Sigmoid colon (tissue), 7 donors: ENCODE measurements at places on chromosomes 16 and 17. TPM values are rescaled to one million over a fixed set of nuclear protein-coding genes. Genes with fewer than 3 reads are reported as not detected.

GRCh38 chr17:46205975-46206374 is 12.7 kb upstream of the KANSL1 start:
- DNase-seq = no peak

DNA sequence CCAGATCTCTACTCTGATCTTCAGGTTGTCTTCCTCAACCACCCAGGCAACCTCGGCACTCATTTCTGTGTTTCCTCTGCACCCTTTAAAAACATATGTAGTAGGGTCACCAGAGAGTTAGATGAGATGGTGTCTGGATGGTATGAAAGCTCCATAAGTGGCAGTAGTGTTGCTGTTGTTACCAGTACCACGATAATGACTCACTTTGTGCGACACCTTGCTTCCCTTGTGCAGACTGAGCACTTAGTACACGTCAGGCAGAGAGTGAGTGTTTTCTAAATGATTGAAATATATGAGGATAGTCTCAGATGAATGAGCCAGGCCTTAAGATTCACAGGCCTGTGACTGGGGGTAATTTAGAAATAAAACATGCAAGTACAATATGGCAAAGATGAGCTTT is 188.7 kb downstream of the MAF start:
- no peak for DNase-seq

- DNase-seq = peak; percentile 75
Observed at GRCh38 chr16:49854796-49855203, 1.1 kb downstream of the ZNF423 start.

DNA sequence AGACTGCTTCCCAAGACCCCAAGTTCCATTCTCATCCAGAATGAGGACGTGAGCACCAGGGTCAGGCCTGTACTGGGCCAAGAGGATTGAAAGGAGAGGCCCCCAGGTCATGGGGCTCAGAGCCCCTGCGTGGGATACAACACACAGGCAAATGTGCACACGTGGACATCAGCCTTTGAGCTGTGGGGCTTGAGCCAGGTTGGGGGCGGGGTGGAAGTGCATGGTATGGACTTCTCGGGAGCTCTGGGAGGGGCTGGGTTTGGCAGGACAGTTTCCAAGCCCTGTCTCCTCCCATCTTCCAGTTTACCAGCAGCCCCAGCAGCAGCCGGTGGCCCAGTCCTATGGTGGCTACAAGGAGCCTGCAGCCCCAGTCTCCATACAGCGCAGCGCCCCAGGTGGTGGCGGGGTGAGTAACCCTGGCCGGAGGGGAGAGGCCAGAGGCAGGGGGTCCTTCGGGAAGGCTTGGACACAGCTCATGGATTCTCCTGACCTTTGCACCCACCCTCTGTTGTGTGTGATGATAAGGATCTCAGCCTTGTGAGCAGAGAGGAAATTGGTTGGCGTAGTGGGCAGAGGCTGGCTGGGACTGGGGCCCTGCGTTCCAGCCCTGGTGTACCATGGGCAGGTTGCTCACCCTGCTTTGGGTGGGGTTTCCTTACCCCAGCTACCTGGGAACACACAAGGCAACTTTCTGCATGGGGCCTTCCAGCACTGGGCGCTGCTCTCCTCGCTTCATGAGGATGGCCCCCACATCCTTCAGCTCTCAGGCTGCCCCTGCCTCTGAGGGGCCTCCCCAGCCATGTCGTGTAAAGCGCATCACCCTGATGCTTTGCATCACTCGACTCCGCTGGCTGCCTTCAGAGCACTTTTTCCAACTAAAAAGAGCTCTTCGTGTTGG is 10.4 kb upstream of the LASP1NB start:
- peak; percentile 58 for DNase-seq

GRCh38 chr17:2108170-2108569 is 53.3 kb downstream of the HIC1 start:
- DNase-seq = no peak

- DNase-seq = no peak
Observed at GRCh38 chr17:77716289-77716926, 242.1 kb upstream of the TNRC6C start.

DNA sequence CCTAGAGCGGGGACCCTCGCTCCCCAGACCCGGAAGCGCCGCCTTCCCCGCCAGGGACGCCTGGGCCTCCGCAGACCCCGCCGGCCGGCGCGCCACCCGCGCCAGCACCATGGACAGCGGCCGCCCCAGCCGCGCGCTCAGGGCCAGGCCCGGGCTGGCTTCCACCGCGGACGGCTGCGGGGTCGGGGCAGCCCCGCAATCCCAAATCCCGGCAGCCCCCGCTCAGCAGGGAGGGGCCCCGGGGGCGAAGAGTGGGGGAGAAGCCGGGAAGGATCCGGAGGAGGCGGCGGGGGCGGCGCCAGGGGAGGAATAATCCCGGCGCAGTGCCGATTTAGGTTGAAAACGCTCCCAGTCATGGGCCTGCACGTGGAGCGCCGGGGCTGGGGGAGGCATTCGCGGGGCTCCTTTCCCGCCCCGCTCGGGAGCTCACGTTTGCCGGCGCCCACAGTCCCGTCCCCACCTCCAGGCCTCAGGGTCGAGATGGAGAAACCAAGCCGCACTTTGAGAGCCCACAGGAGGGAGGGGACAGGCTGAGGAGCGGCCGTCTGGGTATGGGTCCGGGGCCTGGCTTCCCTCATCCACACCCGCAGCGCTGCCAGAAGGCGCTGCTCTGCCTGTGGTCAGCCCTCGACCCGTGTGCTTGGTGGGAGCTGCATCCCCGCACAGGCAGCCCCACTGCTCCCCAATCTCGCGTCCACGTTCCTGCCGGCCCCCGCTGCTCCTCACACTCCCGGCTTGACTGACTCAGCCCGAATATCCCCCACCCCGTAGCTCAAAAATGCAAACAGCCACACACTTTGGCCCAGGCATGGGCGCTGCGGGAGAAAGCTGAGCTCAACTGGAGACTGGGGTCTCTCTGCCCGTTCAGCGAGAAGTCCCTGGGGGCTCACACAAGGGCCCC is 4.7 kb downstream of the FBXL16 start:
- no peak for DNase-seq

DNA sequence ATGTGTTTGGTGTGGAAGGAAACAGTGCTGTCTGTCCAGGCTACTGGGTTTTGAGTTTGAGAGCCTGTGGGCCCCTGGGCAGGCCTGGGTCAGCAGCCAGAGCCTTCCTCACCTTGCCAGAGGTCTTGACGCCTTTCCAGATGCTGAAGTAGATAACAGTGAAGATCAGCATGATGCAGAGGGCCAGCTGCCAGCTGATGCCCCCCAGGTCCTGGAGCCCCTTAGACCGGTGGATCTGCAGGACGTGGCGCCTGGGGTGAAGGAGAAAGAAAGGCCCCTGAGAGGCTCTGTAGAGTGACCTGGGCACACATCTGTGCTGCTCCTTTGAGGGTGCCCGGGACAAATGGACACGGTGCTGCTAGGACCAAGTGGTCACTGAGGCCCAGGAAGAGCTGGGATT is 18.4 kb downstream of the SLC6A4 start:
- DNase-seq = no peak

GRCh38 chr17:43134774-43135453 is 9.8 kb upstream of the BRCA1 start:
- peak; percentile 35 for DNase-seq

- no peak for DNase-seq
Observed at GRCh38 chr17:54063639-54064038, 240.9 kb downstream of the KIF2B start.

GRCh38 chr17:5437721-5438317 is 1.1 kb downstream of the C1QBP start:
- no peak for DNase-seq

DNA sequence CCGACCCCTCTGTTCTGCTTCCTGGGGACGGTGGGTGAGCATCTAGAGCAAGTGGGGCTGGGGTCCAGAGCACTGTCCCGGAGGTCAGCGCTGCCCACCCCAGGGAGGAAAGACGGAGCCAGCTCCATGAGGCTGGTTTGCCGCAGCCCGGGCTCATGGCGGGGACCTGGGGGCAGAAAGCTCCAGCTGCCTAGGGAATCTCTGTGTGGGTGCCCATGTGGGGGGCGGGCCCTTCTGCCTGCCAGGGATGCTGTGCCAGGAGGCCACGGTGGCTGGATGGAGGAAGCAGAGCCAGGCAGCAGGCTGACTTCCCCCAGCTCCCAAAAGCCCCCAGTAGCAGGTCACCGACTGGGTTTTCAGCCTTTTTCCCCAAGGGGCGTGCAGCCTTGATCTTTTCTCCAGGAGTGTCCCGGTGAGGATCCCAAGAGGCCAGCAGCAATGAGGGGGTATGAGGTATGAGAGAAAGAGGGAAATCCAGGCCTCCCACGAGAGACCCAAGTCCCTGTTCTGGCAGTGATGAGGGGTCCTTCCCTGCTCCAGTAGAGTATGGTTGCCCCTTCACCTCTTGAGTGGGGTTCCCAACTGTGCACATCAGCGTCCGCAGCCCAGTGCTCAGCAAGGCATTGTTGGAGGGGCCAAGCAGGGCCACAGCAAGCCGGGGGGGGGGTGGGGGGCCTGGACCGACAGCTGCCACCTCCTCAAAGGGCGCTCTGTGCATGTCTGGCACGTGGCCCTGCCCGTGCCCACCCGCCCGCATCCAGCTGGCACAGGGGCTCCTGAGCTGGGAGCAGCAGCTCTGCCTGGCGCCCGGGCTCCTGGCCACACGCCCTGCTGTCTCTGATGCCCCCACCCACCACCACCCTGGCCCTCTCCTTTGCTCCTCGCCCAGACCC is 15.6 kb upstream of the BCAR1 start:
- peak; percentile 65 for DNase-seq

GRCh38 chr17:59733697-59734096 is 26.2 kb downstream of the VMP1 start:
- no peak for DNase-seq

GRCh38 chr17:37750768-37751475 is 6.1 kb upstream of the HNF1B start:
- DNase-seq = no peak

- no peak for DNase-seq
Observed at GRCh38 chr17:2571523-2572303, 21.7 kb upstream of the PAFAH1B1 start.

DNA sequence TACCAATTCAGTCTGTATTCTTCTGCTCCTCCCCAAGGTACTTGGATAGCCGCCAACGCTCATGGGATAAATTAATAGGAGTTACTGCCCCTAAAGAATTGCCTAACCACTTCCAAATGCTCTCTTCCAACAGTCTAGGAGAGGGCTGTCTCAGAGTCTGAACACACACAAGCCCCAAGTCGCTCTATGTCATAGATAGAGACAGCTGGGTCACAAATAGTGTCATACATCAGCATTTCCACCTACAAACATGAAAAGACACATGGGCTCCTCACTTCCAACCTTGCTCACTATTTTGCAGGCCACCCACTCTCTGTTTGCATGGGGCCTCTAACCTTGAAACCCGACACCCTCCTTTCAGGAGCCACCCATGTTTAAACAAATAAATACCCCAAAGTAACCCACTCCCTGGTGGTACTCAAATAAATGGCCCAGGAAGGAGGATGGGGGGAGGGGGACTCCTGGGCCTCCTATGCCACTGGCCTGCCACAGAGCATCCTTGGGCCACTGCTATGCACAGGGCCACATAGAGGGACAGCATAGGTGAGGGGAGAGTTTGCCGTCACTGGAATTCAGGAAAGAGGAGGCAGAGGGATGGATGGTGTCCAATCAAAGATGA is 265.9 kb downstream of the SOX9 start:
- no peak for DNase-seq

GRCh38 chr17:29585080-29585751 is 4.2 kb downstream of the GIT1 start:
- no peak for DNase-seq

DNA sequence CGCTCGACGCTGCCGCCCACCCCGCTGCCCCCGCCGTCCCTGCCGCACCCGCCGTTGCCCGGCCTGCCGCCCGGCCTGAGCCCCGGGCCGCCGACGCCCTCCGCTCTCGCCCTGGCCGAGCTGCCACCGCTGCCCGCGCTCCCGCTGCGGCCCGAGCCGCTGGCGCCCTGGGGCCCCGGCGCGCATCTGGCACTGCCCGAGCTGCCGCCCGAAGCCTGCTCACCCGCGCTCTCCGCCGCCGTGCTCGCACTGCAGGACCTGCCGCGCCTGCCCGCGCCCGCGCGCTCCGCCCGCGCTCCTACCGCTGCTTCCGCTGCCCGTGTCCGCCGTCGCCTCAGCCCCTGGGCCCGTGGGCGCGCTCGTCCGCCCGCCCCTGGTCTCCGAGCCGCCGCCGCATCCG is 8.4 kb upstream of the CLDN9 start:
- no peak for DNase-seq

Gene GAS2L2
- total RNA-seq = not detected

Gene GRIN2A
- under 0.01 TPM for total RNA-seq

Gene FNDC8
- total RNA-seq = not detected

Gene TRAF7
- total RNA-seq = 30.3 TPM

Gene WNK4
- 0.28 TPM for total RNA-seq

Gene TBX21
- 0.41 TPM for total RNA-seq

Gene CDH11
- 146 TPM for total RNA-seq

Gene CX3CL1
- 8.6 TPM for total RNA-seq

Gene METTL2A
- total RNA-seq = 11.5 TPM

Gene MYLK3
- 0.14 TPM for total RNA-seq

Gene GRIN2C
- total RNA-seq = not detected

Gene PDE6G
- not detected for total RNA-seq

Gene CMTM1
- total RNA-seq = 0.71 TPM

Gene MT1F
- 3.1 TPM for total RNA-seq
